ENCODE measurements at places on chromosomes 5 and 9. TPM values are rescaled to one million over a fixed set of nuclear protein-coding genes. Genes with fewer than 3 reads are reported as not detected.

MCTP1 gene
- 2.8 TPM for polyA plus RNA-seq

GABRA1 gene
- not detected for polyA plus RNA-seq

ICE1 gene
- polyA plus RNA-seq = 18.4 TPM

DNA sequence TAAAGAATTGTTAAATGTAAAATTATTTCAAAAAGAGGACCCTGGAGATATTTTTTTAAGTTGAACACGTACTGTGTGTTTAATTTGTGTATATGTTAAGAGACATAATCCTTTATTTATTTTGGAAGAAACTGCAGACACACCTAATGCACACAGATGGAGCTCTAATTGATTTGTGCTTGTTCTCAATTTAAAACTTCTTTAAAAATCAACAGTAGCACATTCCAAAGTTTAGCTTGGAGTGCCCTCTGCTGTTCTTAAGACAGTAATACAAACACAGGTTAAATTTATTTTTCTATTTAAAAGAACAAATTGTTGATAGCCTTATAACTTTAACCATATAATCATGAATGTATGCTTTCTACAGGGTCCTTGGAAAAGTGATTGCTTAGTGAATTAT, 277.6 kb upstream of the ADAMTS16 start:
- no peak for DNase-seq
- H3K4me1 ChIP-seq = no peaks in the 10 kb centered on the region
- no peaks in the 10 kb centered on the region for H3K27me3 ChIP-seq
- no peaks in the 10 kb centered on the region for H3K36me3 ChIP-seq
- no peak overlapping the region for H3K4me3 ChIP-seq
- H3K27ac ChIP-seq = no peak overlapping the region

GRCh38 chr5:71740015-71740753, 21.1 kb downstream of the CARTPT start:
- H3K36me3 ChIP-seq = no peaks in the 10 kb centered on the region
- H3K4me1 ChIP-seq = no peaks in the 10 kb centered on the region
- H3K27ac ChIP-seq = no peak overlapping the region
- no peaks in the 10 kb centered on the region for H3K27me3 ChIP-seq
- DNase-seq = no peak

DNA sequence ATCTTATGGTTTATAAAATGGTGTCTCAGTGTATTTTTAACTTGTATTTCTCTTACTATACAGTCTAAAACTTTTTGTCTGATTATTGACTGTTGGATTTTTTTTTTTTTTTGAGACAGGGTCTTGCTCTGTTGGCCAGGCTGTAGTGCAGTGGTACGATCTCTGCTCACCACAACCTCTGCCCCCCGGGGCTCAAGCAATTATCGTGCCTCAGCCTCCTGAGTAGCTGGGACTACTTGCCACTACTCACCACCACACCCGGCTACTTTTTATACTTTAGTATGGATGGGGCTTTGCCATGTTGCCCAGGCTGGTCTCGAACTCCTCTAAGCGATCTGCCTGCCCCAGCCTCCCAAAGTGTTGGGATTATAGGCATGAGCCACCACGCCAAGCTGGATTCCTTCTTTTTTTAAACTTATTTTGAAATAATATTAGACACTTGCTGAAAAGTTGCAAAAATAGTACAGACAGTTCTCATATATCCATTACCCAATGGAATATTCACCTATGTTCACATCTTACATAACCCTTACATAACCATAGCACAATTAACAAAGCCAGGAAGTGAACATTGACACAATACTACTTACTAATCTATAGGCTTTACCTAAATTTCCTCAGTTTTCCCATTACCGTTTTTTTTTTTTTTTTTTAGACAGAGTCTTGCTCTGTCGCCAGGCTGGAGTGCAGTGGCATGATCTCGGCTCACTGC, 47.2 kb downstream of the STOM start:
- peaks cover 20% of the 10 kb centered on the region for H3K4me1 ChIP-seq
- no peaks in the 10 kb centered on the region for H3K27me3 ChIP-seq
- H3K27ac ChIP-seq = peak overlapping the region; percentile 69
- no peak for DNase-seq

DNA sequence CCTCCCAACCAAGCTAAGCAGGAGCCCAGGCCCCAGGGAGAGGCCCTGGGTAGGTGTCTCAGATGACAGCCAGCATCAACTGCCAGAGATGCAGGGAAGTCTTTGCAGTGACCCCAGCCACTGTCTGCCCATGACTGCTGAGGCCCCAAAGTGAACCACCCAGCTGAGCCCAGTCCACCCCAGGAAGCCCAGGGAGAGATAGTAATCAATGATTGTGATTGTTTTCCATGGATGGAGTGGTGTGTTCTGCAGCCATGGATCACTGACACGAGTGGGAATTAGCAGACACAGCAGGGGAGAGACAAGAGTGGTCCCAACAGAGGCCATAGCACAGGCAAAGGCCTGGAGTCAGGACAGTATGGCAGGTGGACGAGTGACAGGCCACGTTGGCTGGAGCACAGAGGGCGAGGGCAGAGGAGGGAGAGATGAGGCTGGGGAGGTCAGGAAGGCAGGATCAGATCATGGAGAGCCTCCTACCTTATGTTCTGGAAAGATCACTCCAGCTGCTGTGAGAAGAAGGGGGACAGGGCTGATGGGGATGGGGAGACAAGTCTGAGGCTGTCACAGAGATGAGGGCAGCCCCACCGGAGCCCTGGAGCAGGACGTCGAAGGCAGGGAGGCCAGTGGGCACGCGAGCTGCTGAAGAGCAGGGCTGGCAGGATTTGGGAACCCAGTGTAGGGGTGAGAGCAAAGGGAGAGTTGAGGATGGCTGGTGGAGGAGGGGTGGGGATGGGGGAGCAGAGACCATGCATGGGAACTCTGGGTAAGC, 14.5 kb downstream of the ABO start:
- H3K27ac ChIP-seq = no peak overlapping the region
- no peak overlapping the region for H3K4me3 ChIP-seq
- no peaks in the 10 kb centered on the region for H3K4me1 ChIP-seq
- no peaks in the 10 kb centered on the region for H3K36me3 ChIP-seq
- peaks cover 5% of the 10 kb centered on the region for H3K27me3 ChIP-seq
- DNase-seq = no peak

DNA sequence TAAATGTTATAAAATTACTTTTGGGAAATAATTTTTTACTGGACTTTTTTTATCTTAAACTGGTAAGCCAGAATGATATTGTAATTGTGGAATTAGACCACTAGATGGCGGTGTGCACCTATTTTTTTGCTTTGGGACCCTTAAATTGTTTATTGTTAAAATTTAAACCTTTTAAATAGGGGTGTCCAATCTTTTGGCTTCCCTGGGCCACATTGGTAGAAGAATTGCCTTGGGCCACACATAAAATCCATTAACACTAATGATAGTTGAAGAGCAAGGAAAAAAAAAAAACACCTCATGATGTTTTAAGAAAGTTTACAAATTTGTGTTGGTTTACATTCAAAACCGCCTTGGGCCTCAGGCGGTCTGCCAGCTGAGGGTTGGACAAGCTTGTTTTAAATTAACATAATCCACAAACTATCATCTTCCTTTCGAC, 28.4 kb upstream of the GADD45G start:
- no peaks in the 10 kb centered on the region for H3K4me1 ChIP-seq
- no peak for DNase-seq
- H3K27me3 ChIP-seq = no peaks in the 10 kb centered on the region
- no peaks in the 10 kb centered on the region for H3K36me3 ChIP-seq

- H3K4me1 ChIP-seq = peaks cover 5% of the 10 kb centered on the region
- no peak overlapping the region for H3K4me3 ChIP-seq
- H3K27me3 ChIP-seq = peaks cover 8% of the 10 kb centered on the region
- H3K27ac ChIP-seq = no peak overlapping the region
- no peaks in the 10 kb centered on the region for H3K36me3 ChIP-seq
- DNase-seq = no peak
Measured at GRCh38 chr9:38626006-38626405, 5.6 kb upstream of the ANKRD18A start.

DNA sequence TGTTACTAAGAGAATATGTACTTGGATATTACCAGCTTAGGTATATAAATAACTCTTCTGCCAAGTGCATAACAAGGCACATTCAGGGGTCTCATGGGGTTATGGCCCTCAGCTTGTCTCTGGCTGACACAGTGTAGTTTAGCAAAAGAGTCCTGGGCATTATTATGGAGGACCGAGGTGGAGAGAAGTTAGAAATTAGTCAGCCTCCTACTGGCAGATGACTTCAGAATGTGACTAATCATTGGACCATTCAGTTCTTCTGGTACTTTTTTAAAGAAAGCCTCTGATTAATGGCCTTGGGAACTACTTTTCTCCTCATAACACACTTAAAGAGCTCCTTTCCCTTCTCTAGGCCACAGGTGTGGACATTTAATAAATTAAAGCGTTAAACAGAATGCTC, 178.9 kb downstream of the SH3GL2 start:
- H3K27ac ChIP-seq = no peak overlapping the region
- DNase-seq = no peak
- H3K4me1 ChIP-seq = no peaks in the 10 kb centered on the region
- no peaks in the 10 kb centered on the region for H3K27me3 ChIP-seq

DNA sequence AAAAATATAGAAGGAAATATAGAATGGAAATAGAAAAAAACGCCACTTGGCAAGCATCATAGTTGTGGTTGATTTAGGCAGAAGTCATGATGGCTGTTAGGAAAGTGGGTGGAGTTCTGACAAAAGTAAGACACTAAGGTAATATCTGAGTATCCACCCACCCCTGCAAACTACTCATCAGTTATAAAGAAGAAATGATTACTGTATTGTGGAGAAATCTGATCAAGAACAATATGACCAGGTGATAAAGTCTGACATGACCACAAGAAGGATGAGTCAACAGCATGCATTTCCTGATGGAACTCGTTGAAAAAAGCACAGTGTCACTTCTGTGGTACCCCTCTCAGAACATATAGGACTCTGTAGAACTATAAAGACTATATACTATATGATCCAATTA, 343.4 kb upstream of the PAPPA start:
- no peak overlapping the region for H3K4me3 ChIP-seq
- DNase-seq = peak; percentile 35
- no peaks in the 10 kb centered on the region for H3K27me3 ChIP-seq
- no peaks in the 10 kb centered on the region for H3K36me3 ChIP-seq
- H3K4me1 ChIP-seq = peaks cover 15% of the 10 kb centered on the region

- no peak overlapping the region for H3K4me3 ChIP-seq
- DNase-seq = no peak
- H3K27me3 ChIP-seq = no peaks in the 10 kb centered on the region
- H3K36me3 ChIP-seq = no peaks in the 10 kb centered on the region
- H3K4me1 ChIP-seq = peaks cover 12% of the 10 kb centered on the region
- no peak overlapping the region for H3K27ac ChIP-seq
Measured at GRCh38 chr5:142276517-142276916, 48.3 kb downstream of the SPRY4 start.

- no peak overlapping the region for H3K4me3 ChIP-seq
- no peak for DNase-seq
- peak overlapping the region; percentile 34 for H3K27ac ChIP-seq
- no peaks in the 10 kb centered on the region for H3K36me3 ChIP-seq
- peaks cover 12% of the 10 kb centered on the region for H3K4me1 ChIP-seq
Measured at GRCh38 chr5:152689250-152689711, 284.2 kb upstream of the NMUR2 start.

- no peak for DNase-seq
- no peaks in the 10 kb centered on the region for H3K4me1 ChIP-seq
- no peaks in the 10 kb centered on the region for H3K36me3 ChIP-seq
- H3K27ac ChIP-seq = no peak overlapping the region
- H3K4me3 ChIP-seq = no peak overlapping the region
Measured at GRCh38 chr5:154162539-154163151, 27.9 kb upstream of the GALNT10 start.

DNA sequence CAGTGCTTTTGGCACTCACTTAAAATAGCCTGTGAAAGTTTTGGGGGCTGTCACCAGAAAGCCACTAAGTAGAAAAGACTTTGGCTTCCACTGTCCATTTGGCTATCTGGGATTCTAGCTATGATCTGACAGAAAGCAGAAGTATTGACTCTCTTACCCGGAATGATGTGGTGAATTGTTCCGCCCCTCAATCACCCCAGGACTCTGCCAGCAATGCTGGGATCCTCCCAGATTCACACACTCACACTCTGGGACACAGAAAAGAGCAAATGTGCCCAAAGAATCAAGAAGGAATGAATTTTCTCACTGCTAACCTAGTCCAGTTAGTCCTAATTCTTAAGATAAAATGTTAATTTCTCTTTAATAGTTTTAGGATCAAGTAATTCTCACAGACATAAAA, 576.9 kb downstream of the BNC2 start:
- no peaks in the 10 kb centered on the region for H3K4me1 ChIP-seq
- no peak overlapping the region for H3K27ac ChIP-seq
- H3K4me3 ChIP-seq = no peak overlapping the region
- H3K27me3 ChIP-seq = no peaks in the 10 kb centered on the region

DNA sequence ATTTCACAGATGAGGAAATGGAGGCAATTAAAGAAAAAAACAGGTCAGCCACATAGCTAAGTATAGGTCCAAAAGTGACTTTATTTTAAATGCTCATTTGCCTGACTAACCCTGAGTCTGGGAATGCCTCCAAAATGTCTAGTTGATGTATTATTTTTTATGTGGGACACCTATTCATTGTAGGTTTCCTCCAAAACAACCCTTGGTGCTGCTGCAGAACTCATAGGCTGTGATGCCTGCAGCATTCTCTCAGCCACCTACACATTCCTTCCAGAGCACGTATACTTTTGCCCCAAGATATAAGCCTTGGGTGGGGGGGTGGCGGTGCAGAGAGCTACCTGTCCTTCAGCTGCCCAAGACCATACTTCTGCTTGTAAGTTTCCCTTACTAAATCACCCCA, 77.4 kb downstream of the MSX2 start:
- no peak overlapping the region for H3K27ac ChIP-seq
- no peaks in the 10 kb centered on the region for H3K4me1 ChIP-seq
- H3K36me3 ChIP-seq = no peaks in the 10 kb centered on the region
- H3K4me3 ChIP-seq = no peak overlapping the region

GRCh38 chr9:123568691-123569688, 213.0 kb downstream of the CRB2 start:
- no peaks in the 10 kb centered on the region for H3K4me1 ChIP-seq
- H3K27me3 ChIP-seq = no peaks in the 10 kb centered on the region
- peaks cover 4% of the 10 kb centered on the region for H3K36me3 ChIP-seq
- no peak overlapping the region for H3K4me3 ChIP-seq
- no peak for DNase-seq

DNA sequence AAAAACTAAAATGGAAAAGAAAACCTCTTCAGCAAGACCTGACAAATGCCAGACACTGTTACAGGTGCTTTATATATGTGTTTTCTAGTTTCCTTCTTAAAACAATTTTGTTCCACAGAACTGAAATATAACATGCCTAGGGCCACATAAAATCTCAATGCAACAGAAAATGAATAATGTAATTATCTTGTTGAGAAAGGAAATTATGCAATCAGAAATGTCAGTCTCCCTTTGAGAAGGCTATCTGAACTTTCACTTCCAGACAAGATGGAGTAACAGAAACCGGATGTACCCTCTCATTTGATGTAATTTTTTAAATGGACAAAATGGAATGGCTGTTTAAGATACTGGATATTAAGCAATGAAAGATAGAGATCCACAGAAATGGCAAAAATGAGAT, 79.2 kb downstream of the AGTPBP1 start:
- no peak overlapping the region for H3K27ac ChIP-seq
- no peak overlapping the region for H3K4me3 ChIP-seq
- no peak for DNase-seq
- no peaks in the 10 kb centered on the region for H3K27me3 ChIP-seq
- H3K36me3 ChIP-seq = no peaks in the 10 kb centered on the region
- H3K4me1 ChIP-seq = no peaks in the 10 kb centered on the region

GRCh38 chr5:427415-428087, 15.4 kb upstream of the EXOC3 start:
- DNase-seq = no peak
- H3K36me3 ChIP-seq = no peaks in the 10 kb centered on the region
- no peak overlapping the region for H3K27ac ChIP-seq
- H3K4me3 ChIP-seq = no peak overlapping the region
- H3K4me1 ChIP-seq = peaks cover 7% of the 10 kb centered on the region
